ENCODE measurements at places on chromosomes 5 and 9.

DNA sequence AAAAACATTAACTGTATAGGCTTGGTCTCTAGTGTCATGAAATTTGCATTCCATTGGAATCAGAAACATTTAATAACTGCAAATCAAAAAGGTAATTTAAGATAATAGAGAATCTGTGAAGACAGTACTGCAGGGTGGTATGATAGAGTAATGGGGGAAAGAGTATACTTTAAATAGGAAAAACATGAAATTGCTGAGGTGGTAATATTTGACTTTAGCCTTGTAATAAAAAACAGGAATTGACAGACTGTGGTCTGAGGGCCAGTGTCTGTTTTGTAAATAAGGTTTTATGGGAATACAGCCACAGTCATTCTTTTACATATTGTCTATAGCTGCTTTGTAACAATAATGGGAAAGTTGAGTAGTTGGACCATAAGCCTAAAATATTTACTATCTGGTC lies 162.3 kb downstream of the RANBP17 start:
- DNase-seq, result no peak

GRCh38 chr9:127816728-127817127 lies 14.0 kb downstream of the FPGS start:
- DNase-seq, result no peak

DNA sequence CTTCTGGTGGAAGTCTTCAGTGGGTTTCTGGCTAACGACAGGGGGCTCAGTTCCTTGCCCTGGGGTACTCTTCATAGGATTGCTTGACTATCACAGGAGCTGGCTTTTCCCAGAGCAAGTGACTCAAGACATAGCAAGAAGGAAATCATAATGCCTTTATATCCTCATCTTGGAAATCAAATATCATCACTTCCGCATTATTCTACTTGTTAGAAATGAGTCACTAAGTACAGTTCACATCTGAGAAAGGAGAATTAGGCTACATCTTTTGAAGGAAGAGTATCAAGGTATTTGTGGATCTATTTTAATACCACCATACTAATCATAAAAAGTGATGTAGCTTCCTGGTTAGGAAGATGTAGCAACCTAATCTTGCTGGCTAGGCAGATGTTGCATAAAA lies 148.2 kb upstream of the RAI14 start:
- DNase-seq, result no peak

DNA sequence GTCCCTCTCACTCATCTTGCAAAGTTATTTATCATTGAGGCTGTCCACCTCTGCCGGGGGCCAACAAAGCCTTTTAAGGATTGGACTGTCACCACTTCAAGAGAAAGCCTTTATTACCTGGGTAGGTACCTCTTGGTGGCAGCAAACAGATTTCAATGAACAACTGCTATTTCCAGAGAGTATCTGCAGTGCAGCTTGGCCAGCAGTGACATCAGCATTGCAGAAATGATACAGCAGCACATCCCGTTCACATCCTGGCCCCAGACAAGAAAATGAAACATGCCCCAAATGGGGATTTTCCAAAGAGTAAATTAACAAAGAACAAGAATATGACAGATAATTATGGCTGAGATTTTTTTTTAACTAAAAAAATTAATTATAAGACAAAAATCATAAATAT lies 2.3 kb upstream of the SPATA6L start:
- no peak for DNase-seq

DNA sequence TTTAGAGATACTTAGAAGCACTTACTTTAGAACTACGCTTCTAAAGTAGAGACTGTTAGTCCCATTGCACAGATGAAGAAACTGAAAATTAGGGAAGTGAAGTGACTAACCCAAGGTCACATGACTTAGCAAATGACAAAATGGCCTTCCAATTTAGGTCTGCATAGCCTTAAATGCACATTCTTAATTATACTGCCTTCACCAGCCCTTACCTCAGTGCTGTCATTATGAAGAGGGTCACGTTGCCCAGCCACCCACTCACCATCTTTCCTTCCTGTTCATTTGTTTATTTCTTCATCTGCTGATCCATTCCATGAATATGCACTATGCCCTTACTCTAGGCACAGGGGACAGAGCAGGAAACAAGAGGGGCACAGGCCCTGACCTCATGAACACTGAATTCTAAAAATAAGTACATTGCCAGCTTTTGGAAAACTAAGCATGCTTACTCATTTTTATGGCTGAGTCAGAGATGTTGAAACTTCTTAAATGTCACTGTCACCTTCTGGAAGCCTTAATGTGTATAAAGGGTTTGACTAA lies 8.6 kb downstream of the HAVCR2 start:
- no peak for DNase-seq
